ENCODE measurements at places on chromosomes 12 and 14. TPM values are rescaled to one million over a fixed set of nuclear protein-coding genes. Genes with fewer than 3 reads are reported as not detected.

GRCh38 chr12:120685522-120685921, 1.4 kb upstream of the MLEC start:
- peaks cover 2% of the 10 kb centered on the region for H3K4me1 ChIP-seq
- no peak for DNase-seq

DNA sequence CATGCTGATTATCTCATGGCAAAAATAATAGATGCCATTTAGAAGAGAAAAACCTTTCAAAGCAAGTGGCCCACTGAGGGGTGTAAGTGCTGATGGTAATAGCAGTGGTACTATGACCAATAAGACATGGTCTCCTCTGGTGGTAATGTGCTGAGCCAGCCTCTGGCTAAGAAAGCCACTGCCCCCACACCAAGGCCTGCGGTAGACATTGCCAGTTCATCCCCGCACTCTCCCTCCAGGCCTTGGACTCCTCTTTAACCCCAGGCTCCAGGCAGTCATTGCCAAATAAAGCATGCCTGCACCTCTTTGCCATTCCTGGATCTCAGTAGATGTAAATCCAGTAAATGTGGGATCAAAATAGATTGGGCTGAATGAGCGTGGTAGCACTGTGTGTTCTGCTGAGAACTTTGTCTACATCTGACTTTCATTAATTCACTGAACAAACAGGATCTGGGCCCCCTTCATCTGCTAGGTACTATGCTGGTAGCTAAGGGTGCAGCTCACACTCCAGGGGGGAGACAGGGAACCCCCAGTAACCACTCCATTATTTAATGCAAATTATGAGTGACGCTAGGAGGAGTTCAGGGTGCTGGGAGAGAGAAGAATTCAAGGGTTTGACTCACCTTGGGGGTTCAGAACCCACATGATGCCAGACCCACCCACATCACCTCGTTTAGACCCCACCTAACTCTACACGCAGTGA, 89.3 kb downstream of the BCL11B start:
- no peak for DNase-seq
- H3K36me3 ChIP-seq, result no peaks in the 10 kb centered on the region
- H3K27ac ChIP-seq, result no peak overlapping the region
- H3K27me3 ChIP-seq, result no peaks in the 10 kb centered on the region

Gene RASSF8
- total RNA-seq, result 40.6 TPM

GRCh38 chr14:89308232-89308959, 108.6 kb downstream of the FOXN3 start:
- no peak overlapping the region for H3K27ac ChIP-seq
- no peaks in the 10 kb centered on the region for H3K27me3 ChIP-seq
- DNase-seq, result no peak
- no peak overlapping the region for H3K4me3 ChIP-seq

Gene FAM177A1
- 40.5 TPM for total RNA-seq

Gene ADAMTS20
- 2.1 TPM for total RNA-seq

- no peaks in the 10 kb centered on the region for H3K4me1 ChIP-seq
- H3K27ac ChIP-seq, result no peak overlapping the region
- H3K27me3 ChIP-seq, result no peaks in the 10 kb centered on the region
- no peaks in the 10 kb centered on the region for H3K36me3 ChIP-seq
- DNase-seq, result no peak
- no peak overlapping the region for H3K4me3 ChIP-seq
Measured at GRCh38 chr12:27359578-27360340, 27.1 kb downstream of the BMAL2 start.

DNA sequence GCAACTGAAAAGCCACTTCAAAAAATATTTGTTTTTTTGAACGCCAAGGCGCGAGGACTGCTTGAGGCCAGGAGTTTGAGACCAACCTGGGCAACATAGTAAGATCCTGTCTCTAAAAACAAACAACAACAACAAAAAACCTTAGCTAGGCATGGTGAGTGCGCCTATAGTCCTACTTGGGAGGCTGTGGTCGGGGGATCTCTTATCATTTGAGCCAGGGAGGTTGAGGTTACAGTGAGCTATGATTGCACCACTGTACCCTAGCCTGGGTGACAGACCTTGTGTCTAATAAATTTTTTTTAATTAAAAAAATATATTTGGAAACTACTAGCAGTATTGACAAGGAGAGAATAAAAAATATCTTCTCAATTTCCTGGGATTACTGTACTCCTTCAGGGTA, 113.1 kb downstream of the TRAFD1 start:
- H3K27ac ChIP-seq, result no peak overlapping the region
- H3K36me3 ChIP-seq, result peaks cover 4% of the 10 kb centered on the region
- H3K4me3 ChIP-seq, result no peak overlapping the region
- no peaks in the 10 kb centered on the region for H3K27me3 ChIP-seq
- H3K4me1 ChIP-seq, result no peaks in the 10 kb centered on the region

DNA sequence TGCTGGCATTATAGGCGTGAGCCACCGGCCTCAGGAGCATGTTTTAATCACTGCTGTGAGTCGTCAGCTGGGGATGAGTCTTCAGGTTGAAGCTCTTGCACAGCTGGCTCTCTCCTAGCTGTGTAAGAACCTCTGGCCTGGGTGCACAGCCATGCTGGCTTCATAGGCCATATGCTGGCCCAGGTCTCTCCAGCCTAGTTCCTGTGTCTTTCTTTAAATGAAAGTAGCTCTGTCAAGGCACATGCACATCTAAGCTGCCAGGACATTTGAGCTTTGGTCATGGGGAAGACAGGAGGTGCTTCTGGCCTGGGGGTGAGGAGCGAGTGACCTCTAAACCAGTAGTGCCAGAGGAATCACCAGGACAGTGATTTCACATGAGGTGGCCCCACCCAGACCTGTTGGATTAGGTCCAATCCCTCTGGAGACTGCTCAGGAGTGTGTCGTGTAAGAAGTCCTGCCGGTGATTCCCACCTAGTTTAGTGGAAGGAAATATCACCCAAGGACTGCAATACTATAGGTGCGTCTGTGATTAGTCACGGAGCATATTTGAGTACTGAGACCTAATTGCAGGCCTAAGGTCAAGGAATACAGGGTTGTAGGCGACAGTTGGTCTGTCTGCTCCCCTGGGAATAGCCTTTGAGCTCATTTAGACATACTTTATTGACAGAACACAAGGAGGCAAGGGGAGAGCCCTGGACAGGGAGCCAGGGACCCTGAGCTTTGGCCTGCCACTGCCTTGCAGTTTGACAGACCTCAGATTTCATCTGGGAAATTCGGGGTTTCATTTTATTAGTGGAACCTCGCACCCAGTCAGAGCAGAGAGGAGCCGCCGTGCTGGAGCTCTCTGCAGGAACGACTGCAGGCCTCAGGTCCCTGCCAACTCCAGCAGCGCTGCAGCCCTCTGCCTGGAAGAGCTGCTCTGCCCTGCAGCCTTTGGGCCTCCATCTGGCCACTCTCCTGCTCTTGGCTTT, 67.0 kb downstream of the ANKRD9 start:
- no peaks in the 10 kb centered on the region for H3K4me1 ChIP-seq
- H3K4me3 ChIP-seq, result no peak overlapping the region
- H3K36me3 ChIP-seq, result peaks cover 12% of the 10 kb centered on the region
- no peak overlapping the region for H3K27ac ChIP-seq

DNA sequence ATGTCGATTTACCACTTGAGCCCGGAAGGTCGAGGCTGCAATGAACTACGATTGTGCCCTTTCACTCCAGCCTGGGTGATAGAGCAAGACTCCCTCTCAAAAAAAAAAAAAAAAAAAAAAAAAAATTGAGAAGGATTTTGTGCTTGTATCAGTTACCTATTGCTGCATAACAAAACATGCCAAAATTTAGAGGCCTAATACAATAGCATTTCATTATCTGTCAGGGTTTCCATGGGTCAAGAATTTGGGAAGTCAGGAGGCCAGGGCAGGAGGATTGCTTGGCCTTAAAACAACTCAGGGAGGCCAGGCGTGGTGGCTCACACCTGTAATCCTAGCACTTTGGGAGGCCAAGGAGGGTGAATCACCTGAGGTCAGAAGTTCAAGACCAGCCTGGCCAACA, 4.6 kb upstream of the SLC8B1 start:
- no peak overlapping the region for H3K27ac ChIP-seq
- DNase-seq, result no peak
- peaks cover under 1% of the 10 kb centered on the region for H3K27me3 ChIP-seq
- H3K4me3 ChIP-seq, result no peak overlapping the region

Gene JAG2
- 11.3 TPM for total RNA-seq

Gene KRT72
- total RNA-seq, result not detected

DNA sequence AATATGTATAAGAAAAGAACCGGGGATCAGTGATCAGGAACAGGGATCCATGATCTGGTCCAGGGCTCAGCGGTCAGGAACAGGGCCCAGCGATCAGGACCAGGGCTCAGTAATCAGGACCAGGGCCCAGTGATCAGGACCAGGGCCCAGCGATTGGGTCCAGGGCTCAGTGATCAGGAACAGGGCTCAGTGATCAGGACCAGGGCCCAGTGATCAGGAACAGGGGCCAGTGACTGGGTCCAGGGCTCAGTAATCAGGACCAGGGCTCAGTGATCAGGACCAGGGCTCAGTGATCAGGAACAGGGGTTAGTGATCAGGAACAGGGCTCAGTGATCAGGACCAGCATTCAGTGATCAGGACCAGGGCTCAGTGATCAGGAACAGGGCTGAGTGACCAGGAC, 56.3 kb downstream of the TMEM121 start:
- no peak overlapping the region for H3K27ac ChIP-seq
- no peaks in the 10 kb centered on the region for H3K4me1 ChIP-seq
- peak; percentile 29 for DNase-seq
- peaks cover 22% of the 10 kb centered on the region for H3K36me3 ChIP-seq

DNA sequence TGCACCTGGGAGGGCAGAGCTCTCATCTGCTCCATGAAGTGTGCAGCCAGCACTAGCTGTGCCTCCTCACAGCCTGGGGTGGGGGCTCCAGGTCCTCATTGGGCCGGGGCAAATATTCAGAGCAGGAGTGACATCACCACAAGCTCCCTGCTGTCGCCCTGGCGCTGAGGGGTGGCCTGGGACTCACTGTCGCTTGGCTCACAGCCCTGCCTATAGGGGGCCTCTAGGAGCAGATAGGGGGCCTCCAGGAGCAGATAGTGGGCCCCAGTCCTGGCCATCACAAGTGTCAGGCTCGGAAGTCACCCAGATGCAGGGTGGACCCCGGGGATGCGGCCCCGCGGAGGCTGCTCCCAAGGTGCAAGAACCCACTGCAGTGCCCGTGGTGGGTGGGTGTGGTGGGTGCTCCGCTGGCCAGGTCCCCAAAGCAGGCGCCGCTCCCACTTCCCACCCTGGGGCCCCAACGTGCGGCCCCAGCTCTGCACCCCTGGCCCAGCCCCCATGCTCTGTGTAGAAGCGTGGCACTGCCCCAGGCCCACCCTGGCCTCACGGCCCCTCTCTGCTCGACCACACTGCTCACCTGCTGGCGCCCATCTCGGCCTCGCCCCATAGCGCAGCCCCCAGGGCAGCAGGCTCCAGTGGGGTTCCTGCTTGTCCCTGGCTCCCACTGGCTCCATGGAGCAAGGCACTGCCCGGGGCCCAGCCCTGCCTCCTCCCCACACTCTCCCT, 18.0 kb downstream of the SYNJ2BP start:
- H3K27me3 ChIP-seq, result no peaks in the 10 kb centered on the region
- peaks cover 15% of the 10 kb centered on the region for H3K36me3 ChIP-seq
- peak; percentile 30 for DNase-seq

GRCh38 chr14:85359505-85359904, 170.4 kb upstream of the FLRT2 start:
- no peak overlapping the region for H3K27ac ChIP-seq
- DNase-seq, result no peak
- no peak overlapping the region for H3K4me3 ChIP-seq
- no peaks in the 10 kb centered on the region for H3K4me1 ChIP-seq
- no peaks in the 10 kb centered on the region for H3K36me3 ChIP-seq

Gene SMCO2
- total RNA-seq, result 0.20 TPM

DNA sequence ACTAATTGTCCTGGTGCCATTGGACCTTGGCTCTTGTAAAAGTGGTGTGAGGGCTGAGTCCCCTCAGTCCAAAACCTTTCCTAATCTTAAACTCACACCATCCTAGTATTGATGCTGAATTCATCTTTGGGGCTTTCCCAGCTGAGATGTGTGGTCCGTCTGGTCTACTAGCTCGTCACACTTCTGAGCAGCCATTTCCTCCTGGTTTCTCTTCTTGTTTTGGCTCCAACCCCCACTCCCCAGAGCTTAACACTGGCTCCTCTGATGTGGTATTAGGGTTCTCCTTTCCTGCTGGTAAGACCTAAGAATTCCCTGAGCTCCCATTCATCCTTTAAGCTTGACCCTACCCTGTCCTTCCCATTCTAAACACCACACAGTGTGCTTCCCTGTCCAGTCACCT, 900.6 kb downstream of the VRK1 start:
- no peaks in the 10 kb centered on the region for H3K4me1 ChIP-seq
- no peak for DNase-seq
- no peaks in the 10 kb centered on the region for H3K27me3 ChIP-seq
- H3K4me3 ChIP-seq, result no peak overlapping the region
- peaks cover 9% of the 10 kb centered on the region for H3K36me3 ChIP-seq
- no peak overlapping the region for H3K27ac ChIP-seq

GRCh38 chr12:128994856-128995255, 141.6 kb downstream of the GLT1D1 start:
- no peak for DNase-seq
- no peak overlapping the region for H3K4me3 ChIP-seq
- no peak overlapping the region for H3K27ac ChIP-seq
- H3K4me1 ChIP-seq, result no peaks in the 10 kb centered on the region
- H3K36me3 ChIP-seq, result no peaks in the 10 kb centered on the region

Gene RHOJ
- total RNA-seq, result not detected

DNA sequence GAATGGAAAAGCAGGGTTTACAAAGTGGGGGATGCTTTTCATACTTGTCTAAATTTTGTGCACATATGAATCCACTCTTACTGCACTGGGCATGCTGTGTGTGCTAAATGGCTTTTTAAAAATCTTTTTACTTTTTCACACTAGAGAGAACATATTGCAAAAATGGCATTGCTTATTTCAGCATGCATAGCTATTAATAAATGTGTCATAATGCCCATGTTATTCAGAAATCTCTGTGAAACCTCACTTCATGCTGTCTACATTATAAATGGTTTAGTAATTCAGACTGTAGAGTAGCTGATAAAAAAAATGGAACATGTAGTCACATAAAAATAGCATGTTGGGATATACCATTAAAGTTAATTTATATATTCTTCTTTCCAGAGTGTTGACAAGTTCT, 593.8 kb downstream of the RPL10L start:
- DNase-seq, result no peak
- H3K27ac ChIP-seq, result no peak overlapping the region
- H3K27me3 ChIP-seq, result no peaks in the 10 kb centered on the region
- no peaks in the 10 kb centered on the region for H3K36me3 ChIP-seq
- no peaks in the 10 kb centered on the region for H3K4me1 ChIP-seq

Gene GALNT8
- total RNA-seq, result 5.4 TPM

All from H9 (cell line).